ENCODE measurements at places on chromosomes 6 and 20.

DNA sequence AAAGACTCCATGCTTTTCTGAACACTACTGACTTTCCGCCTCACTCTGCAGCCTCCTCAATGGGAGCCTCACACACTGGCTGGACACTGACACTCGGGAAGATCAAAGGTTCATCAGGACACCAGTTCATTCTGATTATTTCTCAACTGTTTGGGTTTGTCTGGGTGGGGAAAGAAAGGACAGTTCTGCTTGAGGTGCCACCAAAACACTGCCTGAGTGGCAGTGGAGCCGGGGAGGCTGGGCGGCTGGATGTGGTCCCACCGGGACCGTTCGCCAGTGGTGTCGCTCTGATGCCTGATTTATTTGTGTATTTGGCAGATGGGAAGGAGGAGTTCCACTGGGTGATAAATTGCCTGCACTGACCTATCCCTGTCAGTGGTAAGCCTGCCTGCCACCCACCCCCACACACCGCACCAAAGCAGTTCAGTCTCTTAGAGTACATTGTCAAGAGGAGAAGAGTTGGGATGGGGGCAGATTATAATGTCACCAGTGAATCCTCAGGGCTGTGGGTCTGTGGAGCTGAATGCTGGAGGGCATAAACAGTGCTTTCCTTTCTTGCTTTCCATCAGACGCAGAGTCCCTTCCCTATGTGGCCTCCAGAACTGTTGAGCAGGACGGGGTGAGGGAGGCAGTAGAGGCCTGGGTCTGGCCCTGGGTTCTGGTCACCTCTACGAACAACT is 49.8 kb downstream of the EDN1 start:
- no peak for DNase-seq

DNA sequence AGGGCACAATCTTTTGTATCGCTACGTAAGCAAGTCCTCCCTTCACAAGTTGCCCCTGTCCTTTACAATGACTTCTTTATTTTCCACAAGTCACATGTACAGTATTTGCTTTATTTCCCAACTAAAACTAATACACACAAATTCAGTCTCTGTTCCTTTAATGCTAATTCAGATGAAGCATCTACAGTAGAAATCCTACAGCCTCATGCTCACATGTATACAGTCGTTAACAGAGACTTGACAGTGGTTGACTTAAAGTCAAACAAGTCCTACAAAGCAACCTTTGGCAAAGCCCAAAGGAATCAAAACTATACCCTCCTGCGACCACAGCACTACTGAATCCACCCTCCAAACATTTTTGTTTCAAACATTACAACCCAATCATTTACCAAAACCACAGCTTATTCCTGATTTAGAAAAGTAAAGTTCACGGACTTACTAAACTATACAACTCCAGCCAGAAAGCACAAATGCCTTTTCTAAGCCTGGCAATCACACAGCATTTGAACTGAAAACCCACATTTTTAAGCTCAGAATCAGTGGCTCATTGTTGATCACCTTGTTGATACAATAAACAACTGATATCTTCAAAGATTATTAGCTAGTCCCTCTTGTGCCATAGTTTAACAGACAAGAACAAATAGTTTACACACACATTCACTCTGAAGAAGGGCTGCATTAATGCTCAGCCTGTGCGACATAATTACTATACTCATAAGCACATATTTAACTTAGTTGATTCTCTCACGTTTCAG is 70.9 kb upstream of the NHSL1 start:
- DNase-seq, result no peak

GRCh38 chr6:150880336-150880735 is 14.8 kb downstream of the MTHFD1L start:
- DNase-seq, result no peak

DNA sequence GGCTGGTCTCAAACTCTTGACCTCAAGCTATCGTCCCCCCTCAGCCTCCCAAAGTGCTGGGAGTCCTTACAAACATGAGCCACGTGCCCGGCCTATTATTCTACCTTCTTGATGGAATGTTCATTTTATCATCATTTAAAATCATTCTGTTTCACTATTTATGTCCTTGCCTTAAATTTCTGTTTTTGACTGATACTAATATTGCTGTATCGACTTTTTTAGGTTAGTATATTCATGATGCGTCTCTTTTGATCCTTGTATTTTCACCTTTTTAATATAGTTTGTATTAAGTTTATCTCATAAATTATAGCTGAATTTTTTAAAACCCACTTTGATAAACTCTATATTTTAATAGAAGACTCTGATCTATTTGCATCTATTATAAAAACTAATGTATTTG is 98.4 kb upstream of the STXBP5 start:
- DNase-seq, result no peak

DNA sequence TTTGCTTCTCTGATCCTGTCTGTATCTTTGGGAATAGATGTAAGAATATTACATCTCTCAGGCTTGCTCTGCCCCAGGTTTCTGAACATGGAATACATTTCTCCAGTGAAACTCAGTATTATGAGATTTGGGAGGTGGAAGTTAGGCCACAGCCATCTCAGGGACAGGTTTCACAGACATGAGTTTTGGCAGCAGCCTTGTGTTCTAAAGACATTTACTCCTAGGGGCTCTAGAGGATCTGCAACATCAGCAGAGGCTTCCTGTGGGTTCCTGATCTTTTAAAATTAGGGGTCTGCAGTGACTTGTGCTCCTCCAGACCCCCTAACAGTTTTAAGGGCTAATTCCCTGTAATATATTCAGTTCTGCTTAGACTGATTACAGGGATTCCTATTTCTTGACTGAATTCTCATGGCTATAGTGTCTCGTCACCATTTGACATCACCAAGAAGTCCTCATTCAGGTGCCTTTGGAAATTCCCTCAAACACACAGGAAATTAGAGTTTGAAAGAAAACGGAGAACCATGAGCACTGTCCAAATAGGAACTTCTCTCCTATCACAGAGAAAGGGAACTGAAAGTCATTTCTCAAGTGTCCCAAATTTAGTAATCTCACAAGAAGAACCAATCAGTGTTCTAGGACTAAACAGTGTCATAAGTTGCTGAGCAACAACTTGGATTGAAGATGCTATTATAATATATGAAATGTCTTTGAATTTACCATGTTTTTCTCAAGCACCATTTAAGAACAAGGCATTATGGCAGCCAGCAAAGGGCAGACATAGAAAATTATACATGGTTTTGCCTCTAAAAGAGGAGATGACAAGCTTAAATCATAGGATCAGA is 2.5 kb upstream of the HLA-DRA start:
- DNase-seq, result peak; percentile 66
